ENCODE measurements at places on chromosomes 6 and 20.

DNA sequence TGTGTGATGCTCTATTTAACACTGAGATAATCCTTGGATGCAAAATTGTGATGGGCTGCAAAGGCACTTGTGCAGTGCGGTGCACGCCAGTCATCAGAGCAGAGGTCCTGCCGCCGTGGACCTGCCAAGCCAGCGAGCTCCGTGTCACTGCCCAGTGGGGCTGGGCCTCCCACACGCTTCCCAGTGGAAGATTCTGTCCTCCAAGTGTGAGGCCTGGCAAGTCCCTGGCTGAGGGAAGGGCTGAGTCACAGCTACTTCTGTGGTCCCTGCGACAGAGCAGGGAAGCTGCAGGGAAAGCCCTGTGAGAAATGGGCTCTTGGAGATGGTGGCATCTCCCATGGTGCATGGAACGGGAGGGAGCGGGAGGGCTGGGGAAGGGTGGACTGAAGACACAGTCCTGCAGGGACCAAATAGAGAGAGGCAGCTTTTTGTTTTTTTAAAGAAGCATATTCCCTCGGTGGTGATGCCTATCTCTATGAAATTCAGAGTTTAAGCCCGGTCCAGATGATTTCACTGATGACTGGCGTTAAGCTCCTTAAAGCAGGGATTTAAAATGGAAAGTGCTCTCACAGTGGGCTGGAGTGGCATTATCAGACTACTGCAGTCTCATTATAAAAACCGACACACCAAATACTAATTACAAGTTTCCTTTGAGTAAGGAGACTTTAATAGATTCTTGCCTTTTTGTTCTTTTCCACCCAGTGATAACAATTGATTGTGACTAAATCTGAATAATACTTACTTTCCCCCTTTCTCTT, 413.7 kb downstream of the QKI start:
- DNase-seq: no peak

DNA sequence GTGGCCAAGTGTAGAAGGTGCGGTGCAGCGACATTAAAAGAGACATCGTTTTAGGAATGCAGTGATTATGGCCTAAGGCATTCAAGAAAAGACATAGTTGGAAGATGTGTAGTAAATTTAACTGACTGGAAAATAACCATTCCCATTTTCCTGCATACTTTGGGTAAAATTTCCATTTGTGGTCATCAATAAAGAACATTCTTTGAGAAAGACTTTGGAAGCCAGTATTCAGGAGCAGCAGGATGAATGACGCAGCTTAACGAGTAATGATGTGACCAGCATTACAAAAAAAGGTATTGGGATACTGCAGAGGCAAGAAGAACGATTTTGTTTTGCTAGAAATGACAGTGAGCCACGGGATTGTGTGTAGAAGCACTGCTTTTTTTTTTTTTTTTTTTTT, 7.0 kb upstream of the RWDD1 start:
- no peak for DNase-seq

GRCh38 chr20:50449738-50450492, 60.3 kb upstream of the PTPN1 start:
- DNase-seq: no peak

GRCh38 chr6:33147807-33148666, 44.2 kb downstream of the COL11A2 start:
- peak; percentile 47 for DNase-seq

DNA sequence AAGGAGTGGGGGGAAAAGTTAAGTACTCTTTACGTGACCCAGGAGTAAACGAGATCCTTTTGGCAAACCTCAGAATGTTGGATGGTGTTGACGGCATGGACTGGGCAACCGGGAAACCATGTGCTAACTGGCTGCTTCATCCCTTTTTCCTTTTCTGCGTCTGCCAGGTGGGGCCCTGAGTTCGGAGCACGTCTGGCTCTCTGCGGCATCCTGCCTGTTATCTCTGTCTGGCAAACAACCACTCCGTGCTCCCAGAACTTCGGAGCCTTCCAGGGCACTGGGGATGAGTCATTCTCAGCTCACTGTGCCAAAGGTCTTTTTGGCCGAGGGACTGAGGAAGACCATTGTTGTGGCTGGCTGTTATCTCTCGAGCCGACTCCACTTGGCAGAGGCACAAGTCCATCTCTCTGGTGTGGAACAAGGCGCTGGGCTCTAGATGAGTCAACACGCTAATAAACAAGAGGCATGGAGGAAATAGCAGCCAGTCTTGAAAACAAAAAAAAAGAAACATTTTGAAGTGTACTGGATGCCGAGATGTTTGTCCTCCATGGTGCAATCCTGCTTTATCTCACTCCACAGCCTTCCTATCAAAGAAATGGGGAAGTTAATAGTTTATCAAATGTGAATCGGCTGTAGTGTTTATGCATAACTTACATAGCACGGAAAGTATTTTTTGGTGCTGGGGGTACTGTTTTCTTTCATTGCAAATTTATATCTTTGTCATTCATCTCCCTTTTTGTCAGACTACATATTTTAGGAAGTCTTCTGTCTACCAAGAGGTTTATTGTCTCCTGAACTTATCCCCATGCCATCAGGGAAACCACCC, 64.6 kb upstream of the TXNDC5 start:
- peak; percentile 82 for DNase-seq

- no peak for DNase-seq
These were observed 27.5 kb upstream of the CEP85L start for GRCh38 chr6:118678866-118679265.

GRCh38 chr20:17556837-17557674, 12.8 kb upstream of the DSTN start:
- no peak for DNase-seq
